ENCODE measurements at places on chromosomes 11 and 22.

DNA sequence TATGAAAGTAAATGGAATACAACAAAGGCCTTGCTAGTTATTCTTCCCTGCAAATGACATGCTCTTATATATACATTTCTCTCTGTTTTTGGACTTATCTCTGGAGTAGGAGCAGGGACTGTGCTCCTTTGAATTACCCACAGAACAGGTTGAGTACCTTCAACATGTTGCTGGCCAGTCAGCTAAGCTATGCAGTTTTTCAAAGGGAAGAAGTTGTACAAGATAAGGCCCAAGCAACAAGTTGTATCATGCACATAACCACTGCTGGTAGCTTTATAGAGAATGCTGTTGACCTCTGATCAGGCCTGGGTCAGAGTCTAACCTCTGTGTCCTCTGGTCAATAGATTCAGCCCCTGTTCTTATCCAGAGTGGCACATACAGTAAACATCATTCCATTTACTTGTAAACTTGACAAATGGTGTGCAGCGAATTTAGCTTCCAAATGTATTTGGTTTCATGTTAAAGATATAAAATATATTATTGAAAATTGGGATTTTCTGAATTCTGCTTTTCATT is 99.6 kb downstream of the C11orf87 start:
- no peak for DNase-seq

GRCh38 chr22:38034278-38034882 is 22.8 kb upstream of the PICK1 start:
- DNase-seq: peak; percentile 84

GRCh38 chr11:131602431-131602830 is 232.0 kb downstream of the NTM start:
- no peak for DNase-seq

DNA sequence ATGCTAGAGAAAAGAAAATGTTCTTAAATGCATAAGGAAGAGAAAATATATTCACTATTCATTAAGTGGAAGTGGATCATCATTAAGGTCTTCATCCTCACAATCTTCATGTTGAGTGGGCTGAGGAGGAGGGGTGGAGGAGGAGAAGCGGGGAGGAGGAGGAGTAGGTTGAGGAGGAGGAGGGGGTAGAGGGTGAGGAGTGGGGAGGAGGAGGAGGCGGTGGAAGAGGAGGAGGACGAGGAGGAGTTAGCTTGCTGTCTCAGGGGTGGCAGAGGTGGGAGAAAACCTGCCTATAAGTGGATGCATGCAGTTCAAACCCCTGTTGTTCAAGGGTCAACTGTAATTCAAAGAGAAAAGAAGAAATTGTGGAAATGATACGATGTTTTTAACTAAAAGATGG is 71.6 kb downstream of the MYEOV start:
- no peak for DNase-seq

GRCh38 chr11:73729594-73730206 is 31.2 kb downstream of the RAB6A start:
- DNase-seq: no peak

DNA sequence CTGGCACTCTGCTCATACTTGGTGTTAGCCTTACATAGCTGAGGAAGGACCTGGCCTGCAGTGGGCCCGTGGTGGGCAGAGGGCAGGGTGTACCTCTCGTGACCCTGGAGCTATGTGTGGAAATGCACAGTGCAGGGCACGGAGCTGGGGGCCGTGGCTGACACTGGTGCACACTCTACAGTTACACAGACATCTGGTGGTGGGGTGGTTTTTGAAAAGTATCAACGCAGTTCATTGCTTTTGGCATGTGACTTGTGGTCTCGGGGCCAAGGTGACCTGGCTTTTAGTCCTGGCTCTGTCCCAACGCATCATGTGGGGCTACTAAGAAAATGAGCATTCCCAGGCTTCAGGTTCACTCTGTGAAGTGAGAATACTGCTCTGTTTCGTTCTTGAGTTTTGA is 553.6 kb downstream of the NTM start:
- peak; percentile 66 for DNase-seq

- no peak for DNase-seq
Observed at GRCh38 chr11:120121336-120121735, 16.6 kb downstream of the TRIM29 start.

GRCh38 chr11:36195496-36196354 is 93.5 kb downstream of the COMMD9 start:
- peak; percentile 66 for DNase-seq

GRCh38 chr11:93963072-93963471 is 58.1 kb upstream of the HEPHL1 start:
- DNase-seq: no peak

DNA sequence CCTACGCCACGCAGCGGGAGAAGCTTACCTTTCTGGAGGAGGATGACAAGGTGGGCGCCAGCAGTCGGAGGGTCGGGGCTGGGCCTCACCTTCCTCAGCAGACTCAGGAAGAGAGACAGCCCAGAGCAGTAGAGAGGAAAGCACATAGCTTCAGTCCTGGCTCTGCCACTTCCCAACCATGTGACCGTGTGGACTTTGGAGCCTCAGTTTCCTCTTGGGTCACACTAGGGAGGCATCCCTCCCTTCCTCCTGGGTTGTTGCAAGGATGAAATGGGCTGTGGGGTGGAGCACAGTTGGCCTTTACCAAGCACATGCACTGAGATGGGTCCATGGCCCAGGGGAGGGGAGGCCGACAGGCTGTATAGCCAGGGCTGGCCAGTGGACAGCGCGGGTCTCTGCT is 12.9 kb downstream of the DPP3 start:
- DNase-seq: no peak
